ENCODE measurements at places on chromosomes 7 and 10.

- DNase-seq = no peak
- H3K4me1 ChIP-seq = peaks cover 11% of the 10 kb centered on the region
- no peaks in the 10 kb centered on the region for H3K36me3 ChIP-seq
- no peak overlapping the region for H3K27ac ChIP-seq
- H3K27me3 ChIP-seq = no peaks in the 10 kb centered on the region
- H3K4me3 ChIP-seq = no peak overlapping the region
Observed at GRCh38 chr7:30815388-30815854, 44.2 kb downstream of the MINDY4 start.

- peaks cover 7% of the 10 kb centered on the region for H3K36me3 ChIP-seq
- H3K27ac ChIP-seq = no peak overlapping the region
- H3K4me3 ChIP-seq = no peak overlapping the region
- H3K4me1 ChIP-seq = no peaks in the 10 kb centered on the region
- H3K27me3 ChIP-seq = no peaks in the 10 kb centered on the region
Observed at GRCh38 chr7:100823140-100823525, 4.2 kb downstream of the EPHB4 start.

DNA sequence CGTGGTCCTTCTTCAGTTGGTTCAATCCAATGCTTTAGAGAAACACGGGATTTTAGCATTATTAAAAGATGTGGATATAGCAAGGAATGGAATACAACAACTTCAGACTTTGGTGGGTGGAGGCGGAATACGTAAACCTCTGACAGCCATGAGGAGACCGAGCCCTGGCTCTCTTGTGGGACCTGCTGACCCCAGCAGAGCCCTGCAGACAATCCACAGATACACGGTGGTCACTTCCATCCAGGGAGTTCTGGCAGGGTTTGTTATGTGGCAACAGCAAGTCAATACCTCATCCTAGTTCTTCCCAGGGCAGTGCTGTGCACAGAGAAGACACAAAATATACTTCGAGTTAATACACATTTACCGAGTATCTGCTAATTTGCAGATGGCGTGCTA lies 118.5 kb upstream of the DIP2C start:
- no peaks in the 10 kb centered on the region for H3K27me3 ChIP-seq
- peaks cover 24% of the 10 kb centered on the region for H3K36me3 ChIP-seq
- H3K27ac ChIP-seq = no peak overlapping the region
- no peak for DNase-seq

- no peaks in the 10 kb centered on the region for H3K4me1 ChIP-seq
- H3K36me3 ChIP-seq = no peaks in the 10 kb centered on the region
- no peak overlapping the region for H3K4me3 ChIP-seq
- H3K27ac ChIP-seq = no peak overlapping the region
Observed at GRCh38 chr10:126640401-126640800, 30.1 kb downstream of the C10orf90 start.

DNA sequence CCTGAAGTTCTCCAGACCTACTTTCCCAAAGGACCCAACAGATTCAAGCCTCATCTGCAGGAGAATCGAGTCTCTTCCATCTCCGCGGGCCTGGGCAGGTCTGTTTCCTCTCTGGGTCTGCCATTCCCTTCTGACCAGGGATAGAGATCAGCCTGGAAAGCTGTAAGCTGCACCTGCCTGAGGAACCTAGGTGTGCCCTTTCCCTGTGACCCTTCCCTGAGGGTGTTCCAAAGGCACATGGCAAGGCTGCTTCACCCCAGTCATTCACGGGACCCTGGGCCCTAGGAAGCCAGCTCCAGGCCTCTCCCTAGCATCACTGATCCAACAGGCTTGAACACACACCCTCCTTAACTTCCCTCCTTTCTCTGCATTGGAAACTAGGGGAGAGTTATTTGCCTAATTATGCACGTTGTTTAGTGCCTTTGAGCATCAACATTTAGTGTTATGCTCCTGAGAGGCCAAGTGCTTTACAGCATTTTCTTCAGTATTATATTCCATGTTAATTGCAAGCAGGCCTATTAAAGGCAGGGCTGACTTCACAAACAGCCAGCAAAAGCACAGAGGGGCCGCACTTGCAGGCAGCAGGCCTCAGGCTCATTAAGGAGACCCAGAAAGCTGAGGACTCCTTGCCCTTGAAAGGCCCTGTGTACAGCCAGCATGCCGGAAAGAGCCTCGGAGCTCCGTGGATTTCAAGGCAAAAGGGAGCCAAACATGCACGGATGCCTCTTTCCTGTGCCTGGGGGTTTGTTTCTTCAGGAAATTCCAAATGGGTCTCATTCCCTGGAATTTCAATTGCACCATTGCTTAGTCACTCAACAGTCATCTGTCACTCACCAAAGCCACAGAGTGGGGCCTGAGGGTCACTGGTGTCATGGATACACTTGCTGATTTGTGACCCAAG lies 91.0 kb upstream of the FAM20C start:
- H3K4me1 ChIP-seq = no peaks in the 10 kb centered on the region
- DNase-seq = no peak
- H3K36me3 ChIP-seq = no peaks in the 10 kb centered on the region
- no peaks in the 10 kb centered on the region for H3K27me3 ChIP-seq

DNA sequence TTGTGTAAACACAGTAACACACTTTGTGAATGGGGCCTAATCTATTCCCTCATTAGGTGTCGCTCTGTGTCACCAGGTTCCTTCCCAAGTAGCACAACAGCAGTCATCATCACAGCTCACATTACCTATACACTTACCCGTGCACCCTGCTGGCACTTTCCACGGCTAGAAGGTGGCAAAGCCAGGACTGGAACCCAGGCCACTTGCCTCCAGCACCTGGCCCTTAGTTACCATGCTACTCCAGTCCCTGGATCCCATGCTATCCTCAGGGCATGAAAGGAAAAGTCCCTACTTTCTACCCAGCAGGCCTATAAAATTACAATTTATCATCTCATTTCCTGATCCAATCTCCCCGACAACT lies 18.4 kb downstream of the SMURF1 start:
- H3K4me1 ChIP-seq = peaks cover 11% of the 10 kb centered on the region
- no peak overlapping the region for H3K27ac ChIP-seq
- no peak overlapping the region for H3K4me3 ChIP-seq

DNA sequence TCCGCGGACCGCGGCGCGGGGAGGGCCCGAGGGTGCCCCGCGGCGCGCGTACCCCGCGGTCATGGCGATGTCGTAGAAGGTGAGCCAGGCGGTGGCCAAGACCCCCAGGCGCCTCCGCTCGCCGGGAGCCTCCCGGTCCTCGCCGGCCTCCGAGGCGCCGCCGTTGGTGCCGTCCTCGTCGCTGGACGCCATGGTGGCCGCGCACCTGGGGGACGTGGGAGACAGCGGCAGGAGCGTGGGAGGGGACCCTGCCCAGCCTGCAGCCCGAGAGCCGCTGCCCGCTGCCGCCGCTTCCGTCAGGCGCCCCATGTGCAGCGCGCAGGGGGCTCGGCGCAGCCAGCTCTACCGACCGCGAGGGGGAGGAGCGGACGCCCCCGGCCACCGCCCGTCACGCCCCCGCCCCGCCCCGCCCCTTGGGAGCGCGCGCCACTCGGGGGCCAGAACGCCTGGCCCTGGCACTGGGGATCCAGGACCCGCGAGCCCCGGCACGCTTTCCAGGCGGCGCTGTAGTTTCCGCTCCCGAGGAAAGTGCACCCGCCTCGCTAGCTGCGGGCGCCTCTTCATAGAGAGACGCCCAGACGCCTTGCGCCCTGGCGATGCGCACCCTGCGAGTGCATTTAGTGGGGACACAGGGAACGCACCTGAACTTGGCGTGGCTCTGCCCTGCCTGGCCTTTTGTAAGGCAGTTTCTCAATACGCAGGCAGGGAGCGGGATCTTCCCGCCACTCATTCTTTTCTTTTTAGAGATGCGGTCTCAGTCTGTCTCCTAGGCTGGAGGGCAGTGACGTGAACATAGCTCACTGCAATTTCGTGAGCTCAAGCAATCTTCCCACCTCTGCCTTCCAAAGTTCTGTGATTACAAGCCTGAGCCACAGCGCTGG lies at the start of gene HACD1:
TSS of gene HACD1 (minus strand) at position 344 of the 881 bp plus-strand sequence. CDS start at position 309, 35 bp downstream.
- H3K27ac ChIP-seq = peak within 1 kb of the TSS; percentile 32
- no peaks in the 10 kb centered on the region for H3K36me3 ChIP-seq
- H3K27me3 ChIP-seq = no peaks in the 10 kb centered on the region

GRCh38 chr7:108190891-108191290 lies 60.7 kb upstream of the LAMB4 start:
- no peak overlapping the region for H3K4me3 ChIP-seq
- no peaks in the 10 kb centered on the region for H3K27me3 ChIP-seq
- H3K4me1 ChIP-seq = no peaks in the 10 kb centered on the region
- no peak overlapping the region for H3K27ac ChIP-seq

DNA sequence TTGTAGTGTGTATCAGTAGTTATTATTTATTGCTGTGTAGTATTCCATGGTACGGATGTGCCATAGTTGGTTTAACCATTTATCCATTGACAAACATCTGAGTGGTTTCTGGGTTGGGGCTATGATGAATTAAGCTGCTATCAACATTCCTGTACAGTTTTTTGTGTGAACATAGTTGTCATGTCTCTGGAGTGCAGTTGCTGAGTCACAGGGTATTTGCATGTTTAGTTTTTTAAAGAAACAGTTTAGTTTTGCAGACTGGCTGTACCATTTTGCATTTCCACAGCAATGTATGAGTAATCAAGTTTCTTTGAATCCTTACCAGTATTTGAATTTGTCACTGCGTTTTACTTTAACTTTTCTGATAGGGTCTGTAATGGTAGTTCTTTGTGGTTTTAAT lies 516.7 kb upstream of the CELF2 start:
- H3K4me3 ChIP-seq = no peak overlapping the region
- no peak for DNase-seq
- no peaks in the 10 kb centered on the region for H3K27me3 ChIP-seq
- H3K4me1 ChIP-seq = no peaks in the 10 kb centered on the region

GRCh38 chr10:26323219-26323618 lies 106.6 kb downstream of the GAD2 start:
- no peak for DNase-seq
- no peak overlapping the region for H3K4me3 ChIP-seq
- no peaks in the 10 kb centered on the region for H3K36me3 ChIP-seq
- H3K27me3 ChIP-seq = no peaks in the 10 kb centered on the region

DNA sequence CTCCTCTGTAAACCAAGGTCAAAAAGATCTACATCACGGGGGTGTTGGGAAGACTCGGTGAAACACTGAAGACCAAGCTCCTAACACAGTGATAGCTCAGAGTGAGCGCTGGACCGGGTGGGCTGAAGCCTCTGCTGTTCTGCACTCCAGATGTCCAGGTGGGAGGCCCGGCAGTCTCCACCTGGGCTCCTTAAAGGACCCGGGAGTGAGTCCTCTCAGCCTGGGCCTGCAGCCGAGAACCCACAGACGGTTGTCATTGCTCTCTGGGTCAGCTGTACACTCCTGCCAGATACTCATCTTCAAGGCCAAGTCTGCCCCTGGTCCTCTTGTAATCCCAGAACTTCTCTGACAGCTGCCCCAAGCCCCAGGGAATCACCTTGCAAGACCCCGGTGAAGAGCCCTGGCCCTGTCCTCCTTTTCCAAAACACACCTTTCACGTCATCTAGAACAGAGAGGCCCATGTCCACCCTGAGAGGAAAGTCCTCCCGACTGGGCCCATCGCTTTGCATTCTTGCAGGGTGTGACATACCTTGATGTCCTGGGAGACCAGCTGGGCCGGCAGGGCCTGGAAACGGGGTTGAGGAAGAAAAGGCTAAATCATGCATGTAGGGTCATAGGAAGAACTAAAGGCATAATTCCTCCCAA lies 43.7 kb downstream of the COL17A1 start:
- no peak for DNase-seq
- H3K4me3 ChIP-seq = no peak overlapping the region
- no peaks in the 10 kb centered on the region for H3K27me3 ChIP-seq
- no peaks in the 10 kb centered on the region for H3K4me1 ChIP-seq

DNA sequence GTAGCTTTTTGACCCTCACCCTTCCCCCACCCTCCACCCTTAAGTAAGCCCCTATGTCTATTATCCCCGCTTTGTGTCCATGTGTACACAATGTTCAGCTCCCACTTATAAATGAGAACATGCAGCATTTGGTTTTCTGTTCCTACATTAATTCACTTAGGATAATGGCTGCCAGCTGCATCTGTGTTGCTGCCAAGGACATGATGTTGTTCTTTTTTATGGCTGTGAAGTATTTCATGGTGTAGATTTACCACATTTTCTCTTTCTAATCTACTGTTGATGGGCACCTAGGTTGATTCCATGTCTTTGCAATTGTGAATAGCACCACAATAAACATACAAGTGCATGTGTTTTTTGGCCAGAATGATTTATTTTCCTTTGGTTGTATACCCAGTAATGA lies 232.2 kb downstream of the CACNA2D1 start:
- H3K36me3 ChIP-seq = no peaks in the 10 kb centered on the region
- H3K4me1 ChIP-seq = no peaks in the 10 kb centered on the region
- no peaks in the 10 kb centered on the region for H3K27me3 ChIP-seq
- no peak for DNase-seq

DNA sequence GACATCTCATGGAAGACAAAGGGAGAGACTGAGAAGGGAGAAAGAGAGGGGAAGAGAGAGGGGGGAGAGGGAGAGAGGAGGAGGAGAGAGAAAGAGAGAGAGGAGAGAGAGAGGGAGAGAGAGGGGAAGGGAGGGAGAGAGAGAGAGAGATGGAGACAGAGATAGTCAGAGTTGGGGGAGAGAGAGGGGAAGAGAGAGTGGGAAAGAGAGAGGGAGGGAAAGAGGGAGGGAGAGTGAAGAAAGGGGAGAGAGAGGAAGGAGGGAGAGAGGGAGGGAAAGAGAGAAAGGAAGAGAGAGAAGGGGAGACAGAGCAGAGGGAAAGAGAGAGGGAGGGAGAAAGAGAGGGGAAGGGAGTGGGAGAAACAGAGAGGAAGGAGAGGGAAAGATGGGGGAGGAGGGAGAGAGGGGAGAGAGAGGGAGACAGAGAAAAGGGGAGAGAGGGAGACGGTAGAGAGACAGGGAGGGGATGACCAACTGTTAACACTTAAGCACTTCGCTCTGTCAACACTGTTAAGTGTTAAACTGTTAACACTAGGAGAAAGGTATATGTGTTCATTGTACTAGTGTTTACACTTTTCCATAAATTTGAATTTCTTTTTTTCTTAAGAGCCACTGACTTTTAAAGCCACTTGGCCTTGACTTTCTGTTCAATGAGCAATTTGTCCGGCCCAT lies 21.8 kb upstream of the SDK1 start:
- H3K27me3 ChIP-seq = no peaks in the 10 kb centered on the region
- no peak overlapping the region for H3K27ac ChIP-seq
- DNase-seq = no peak
- H3K36me3 ChIP-seq = no peaks in the 10 kb centered on the region

GRCh38 chr7:149873074-149873969 lies at the start of gene ATP6V0E2:
TSS of gene ATP6V0E2 (plus strand) at chr7:149873969. CDS start at chr7:149874066, 97 bp downstream.
- H3K27ac ChIP-seq = peak within 1 kb of the TSS; percentile 84
- H3K4me1 ChIP-seq = no peaks in the 10 kb centered on the region
- no peaks in the 10 kb centered on the region for H3K27me3 ChIP-seq
- no peaks in the 10 kb centered on the region for H3K36me3 ChIP-seq
- DNase-seq = peak; percentile 95
